Stimulated activated CD4-positive, alpha-beta T cell treated with anti-CD3 and anti-CD28 coated beads, TNF-alpha, amount 100 ng/mL, for 24 hours (primary cell): ENCODE measurements at places on chromosomes 5 and 9.

DNA sequence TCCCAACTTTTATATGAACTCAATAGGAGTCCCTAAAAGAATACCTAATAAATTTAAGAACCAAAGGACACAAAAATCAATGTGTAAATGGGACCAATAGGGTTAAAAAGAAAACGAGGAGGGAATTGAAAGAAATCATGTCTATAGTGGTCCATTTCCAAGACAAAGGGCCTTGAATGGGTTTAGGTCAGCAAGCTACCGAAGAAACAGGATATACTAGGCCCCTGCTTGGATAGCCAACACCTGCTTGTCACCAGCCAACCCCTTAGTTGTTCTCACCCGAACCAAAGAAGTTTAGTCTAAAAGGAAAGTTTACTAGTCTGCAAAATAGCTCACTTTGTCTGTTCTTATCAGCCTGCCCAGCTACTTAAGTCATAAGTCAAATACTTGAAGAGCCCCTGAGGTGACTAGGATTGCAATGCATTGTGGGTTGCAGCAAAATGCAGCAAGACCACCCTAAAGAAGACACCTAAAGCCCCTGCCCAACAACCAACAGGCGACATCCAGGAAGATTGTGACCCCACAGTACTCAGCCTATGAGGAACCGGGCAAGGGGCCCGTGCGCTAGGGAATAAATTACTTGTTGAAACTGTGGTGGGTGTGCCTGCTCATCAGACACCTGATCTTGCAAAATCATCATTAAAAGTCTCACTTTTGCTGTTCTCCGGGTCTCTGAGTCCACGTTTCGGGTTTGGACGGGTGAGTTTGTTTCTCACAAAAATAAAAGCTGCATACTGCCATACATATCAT lies 183.9 kb upstream of the PPP1R26 start:
- DNase-seq = no peak

DNA sequence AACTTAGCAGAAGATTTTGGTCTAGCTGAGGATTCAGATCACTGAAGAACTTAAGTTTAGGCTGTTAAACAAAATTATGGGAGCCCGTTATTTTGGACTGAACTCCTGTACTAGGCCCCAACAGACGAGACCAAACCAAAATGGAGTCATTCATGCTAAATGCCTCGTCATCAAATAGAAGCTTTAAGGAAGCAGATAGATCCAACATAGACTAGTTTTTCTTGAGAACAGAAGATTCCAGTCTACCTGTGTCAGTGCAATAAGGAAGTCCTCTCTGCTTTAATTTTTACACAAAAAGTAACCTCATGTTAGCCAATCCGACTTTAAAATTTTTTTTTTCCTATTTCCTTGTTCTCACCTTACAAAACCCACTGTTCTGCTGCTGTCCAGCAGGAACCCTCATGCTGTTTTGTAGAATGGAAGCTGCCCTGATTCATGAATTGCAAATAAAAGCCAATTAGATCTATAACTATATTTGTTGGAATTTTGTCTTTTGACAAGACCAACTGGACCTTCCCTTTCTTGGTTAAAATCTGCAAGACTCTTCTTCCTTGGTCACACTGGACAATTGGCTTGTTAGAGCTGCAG lies 29.0 kb upstream of the GOLM1 start:
- DNase-seq = no peak

GRCh38 chr5:132526290-132526973 lies 16.9 kb downstream of the IL5 start:
- no peak for DNase-seq

- DNase-seq = no peak
Observed at GRCh38 chr9:115944166-115944948, 209.2 kb upstream of the PAPPA start.

DNA sequence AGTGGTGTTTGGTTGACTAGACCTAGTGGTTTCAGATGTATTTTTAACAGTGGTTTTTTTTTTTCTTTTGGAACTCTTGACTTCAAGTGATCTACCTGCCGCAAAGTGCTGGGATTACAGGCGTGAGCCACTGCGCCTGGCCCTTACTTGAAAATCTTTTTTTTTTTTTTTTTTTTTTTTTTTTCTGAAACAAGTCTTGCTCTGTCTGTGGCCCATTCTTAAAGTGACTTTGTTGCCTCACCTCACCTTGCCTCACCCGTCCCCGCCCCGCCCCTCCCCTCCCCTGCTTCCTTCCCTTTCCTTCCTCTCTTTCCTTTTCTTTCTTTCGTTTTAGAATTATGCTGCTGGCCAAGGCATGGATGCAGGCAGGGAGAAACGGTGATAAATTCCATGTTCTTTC lies 26.0 kb downstream of the GPBP1 start:
- DNase-seq = no peak

- no peak for DNase-seq
Observed at GRCh38 chr9:90858457-90858901, 56.9 kb downstream of the SYK start.

DNA sequence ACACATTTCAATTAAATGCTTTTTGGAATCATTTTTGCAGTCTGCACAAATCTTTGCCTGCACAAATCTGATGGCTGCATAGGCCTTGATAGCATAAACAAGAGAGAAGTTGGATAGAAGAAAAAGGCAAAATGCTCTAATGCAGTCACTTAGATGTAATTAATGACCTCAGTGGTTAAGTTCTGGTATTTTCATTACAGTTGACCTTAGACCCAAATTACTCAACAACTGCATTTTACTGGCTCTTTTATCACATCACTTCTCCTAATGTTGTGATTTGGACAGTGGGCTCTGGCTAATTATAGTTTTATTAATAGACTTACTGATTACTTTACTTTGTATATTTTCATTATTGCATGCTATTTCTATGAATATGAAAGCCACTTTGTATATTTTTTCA lies 34.3 kb downstream of the NTRK2 start:
- no peak for DNase-seq

GRCh38 chr5:130715541-130715940 lies 449.5 kb downstream of the HINT1 start:
- DNase-seq = no peak

GRCh38 chr9:135575995-135576631 lies 14.6 kb downstream of the PAEP start:
- DNase-seq = no peak

- DNase-seq = no peak
Observed at GRCh38 chr9:125066839-125067619, 76.3 kb downstream of the SCAI start.

GRCh38 chr9:129838707-129839259 lies 3.5 kb downstream of the USP20 start:
- DNase-seq = no peak

DNA sequence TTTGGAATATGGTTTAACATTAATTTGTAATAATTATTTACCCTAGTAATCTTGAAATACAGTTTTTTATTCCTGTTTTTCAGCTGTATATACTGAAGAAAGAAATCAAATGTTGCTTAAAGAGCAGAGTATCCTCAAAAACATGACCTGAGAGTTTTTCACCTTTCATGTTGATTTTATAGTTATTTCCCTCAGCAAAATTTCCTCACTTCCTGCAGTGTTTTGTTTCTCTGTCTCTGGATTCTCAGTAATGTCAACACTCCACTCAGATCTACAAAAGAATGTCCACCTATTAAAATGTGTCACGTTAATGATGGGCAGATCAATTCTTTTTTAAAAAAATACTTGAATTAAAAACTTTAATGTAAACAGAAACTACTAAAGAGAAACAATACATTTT lies 398.3 kb downstream of the ANXA1 start:
- no peak for DNase-seq

- DNase-seq = no peak
Observed at GRCh38 chr5:133440467-133441115, 171.8 kb downstream of the FSTL4 start.

DNA sequence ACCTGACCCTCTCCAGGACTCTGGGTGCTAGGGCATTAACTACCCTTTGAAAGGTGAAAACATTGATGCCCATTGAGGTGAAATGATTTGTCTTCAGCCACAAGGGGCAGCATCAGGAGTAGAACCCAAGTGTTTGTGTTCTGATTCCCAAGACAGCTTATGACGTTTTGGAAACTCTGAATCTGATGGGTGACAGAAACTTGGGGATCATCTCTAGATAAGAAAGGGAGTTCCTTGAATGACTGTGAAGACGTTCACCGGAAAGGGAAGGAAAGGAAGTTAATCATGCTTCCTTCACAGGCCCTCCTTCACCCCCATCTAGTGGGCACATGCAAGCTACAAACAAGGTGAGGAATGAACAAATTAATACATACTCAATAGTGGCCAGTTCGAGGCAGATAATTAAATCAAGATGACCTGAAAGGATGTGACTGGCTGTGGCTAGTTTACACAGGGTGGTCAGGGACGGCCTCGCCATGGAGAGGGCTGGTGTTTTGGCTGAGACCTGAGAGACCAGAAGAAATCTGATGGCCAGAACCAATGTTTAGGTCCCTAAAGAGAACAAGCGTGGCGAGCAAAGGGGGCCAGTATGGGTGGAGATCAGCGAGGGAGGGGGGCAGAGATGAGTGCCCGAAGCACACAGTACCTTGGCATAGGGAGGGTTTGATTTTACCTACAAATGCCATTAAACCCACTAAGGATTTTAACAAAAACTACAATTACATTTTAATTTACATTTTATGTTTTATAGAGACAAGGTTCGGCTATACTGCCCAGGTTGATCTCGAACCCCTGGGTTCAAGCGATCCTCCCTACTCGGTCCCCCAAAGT lies 937 bp upstream of the SLC26A2 start:
- DNase-seq = peak; percentile 37

GRCh38 chr9:114507726-114508125 lies 2.5 kb upstream of the WHRN start:
- no peak for DNase-seq

DNA sequence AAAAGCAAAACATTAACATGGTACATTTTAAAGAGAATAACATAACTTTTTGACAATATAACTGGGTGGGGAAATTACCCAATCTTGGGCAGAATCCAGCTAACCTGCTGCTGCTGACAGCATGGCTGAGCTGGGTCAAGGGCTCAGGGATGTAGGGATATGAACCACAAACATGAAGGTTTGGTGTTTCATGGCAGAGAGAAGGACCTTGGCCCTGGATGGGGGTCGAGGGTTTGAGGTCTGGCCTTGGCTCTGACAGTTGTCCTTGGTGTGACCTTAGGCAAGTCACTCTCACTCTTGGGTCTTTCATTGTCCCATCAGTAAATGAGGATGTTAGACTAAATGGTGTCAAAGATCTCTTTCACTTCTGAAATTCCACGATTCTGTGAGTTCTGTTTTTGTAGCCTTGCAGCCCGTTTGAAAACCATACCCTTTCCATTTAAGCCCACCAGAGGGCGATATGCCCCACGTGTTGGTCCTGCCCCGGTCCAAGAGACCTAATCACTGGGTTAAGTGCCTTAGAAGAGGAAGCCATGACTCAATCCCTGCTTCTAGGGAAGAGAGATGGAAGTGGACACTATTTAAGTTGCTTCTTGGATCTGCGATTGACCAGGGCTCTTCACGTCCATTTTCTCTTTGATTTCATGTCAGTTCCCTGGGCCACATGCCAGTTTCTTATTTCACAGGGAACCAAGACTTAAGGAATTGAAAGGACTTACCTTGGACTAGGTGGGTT lies 56.8 kb upstream of the TEX48 start:
- peak; percentile 62 for DNase-seq

GRCh38 chr9:121569266-121569648 lies 69.6 kb upstream of the GGTA1 start:
- DNase-seq = no peak

GRCh38 chr5:11777096-11777495 lies 127.2 kb downstream of the CTNND2 start:
- DNase-seq = no peak

DNA sequence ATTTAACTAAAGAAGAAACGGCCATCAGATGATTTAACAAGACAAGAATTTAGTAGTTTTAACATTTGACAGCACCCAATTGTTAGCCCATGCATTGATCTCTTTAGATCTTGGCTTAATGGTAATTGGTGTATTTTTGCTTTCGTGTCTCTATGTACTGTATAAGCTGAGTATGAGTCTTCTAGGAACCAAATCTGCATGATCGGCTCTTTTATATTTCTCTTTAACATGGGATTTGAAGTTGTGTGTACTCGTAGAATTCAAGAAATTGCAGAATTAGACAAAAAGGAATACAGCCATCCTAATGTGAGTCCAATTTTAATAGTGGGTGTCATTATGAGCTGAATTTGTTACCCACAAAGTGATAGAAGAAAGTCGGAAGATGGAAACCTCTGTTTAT lies 438.9 kb upstream of the WWC1 start:
- DNase-seq = no peak

DNA sequence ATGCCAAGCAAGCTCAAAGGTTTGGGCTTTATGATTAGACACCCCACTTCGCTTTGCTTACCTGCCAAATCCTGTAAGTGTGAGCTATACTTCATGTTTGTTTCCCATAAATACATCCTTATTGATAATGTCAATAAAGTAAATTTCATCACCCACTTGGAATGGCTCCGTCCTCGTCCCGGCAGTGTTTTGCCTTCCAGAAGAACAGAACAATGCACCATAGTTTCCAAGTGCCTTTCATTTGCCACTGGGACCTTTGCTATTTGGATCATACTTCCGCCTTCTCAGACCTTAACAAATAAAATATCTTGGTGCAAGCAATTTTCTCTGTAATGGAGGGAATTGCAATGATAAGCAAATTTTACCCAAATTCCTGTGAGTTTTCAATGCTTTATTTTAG lies 229.3 kb downstream of the PIK3R1 start:
- no peak for DNase-seq

- DNase-seq = no peak
Observed at GRCh38 chr9:101270302-101270701, 114.5 kb downstream of the BAAT start.

DNA sequence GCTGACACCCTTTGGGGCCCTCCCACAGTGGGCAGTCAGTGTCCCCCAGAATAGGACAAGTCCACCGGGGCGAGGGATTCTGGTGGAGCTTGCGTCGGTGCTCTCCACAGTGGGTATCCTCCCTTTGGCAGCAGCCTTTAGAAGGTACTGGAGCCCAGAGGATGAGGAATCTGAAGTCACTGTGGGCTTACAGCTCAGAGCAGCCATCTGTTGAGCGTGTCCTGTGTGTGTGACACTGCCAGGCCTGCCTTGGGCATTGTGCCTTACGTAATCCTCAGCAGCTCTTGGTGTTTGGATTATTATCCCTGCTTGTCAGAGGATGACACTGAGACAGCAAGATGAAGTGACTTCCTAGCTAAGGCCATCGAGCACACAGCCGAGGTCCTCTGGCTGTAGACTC lies 12.6 kb downstream of the URM1 start:
- DNase-seq = no peak

- DNase-seq = no peak
Observed at GRCh38 chr5:167773668-167774301, 517.7 kb upstream of the WWC1 start.

DNA sequence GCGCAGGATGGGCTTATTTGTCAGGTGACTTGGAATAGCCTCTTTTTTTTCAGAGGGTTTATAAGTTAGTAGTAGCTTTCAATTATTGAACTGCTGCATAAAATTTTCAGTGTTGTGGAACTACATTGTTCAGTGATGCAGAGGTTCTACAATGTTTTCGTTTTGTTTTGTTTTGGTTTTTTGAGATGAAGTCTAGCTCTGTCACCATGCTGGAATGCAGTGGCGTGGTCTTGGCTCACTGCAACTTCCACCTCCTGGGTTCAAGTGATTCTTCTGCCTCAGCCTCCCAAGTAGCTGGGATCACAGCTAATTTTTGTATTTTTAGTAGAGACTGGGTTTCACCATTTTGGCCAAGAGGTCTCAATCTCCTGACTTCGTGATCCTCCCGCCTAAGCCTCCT lies 22.0 kb downstream of the NUP188 start:
- DNase-seq = no peak
